Epithelial cell of proximal tubule (primary cell): ENCODE measurements at places on chromosomes 5 and 9. TPM values are rescaled to one million over a fixed set of nuclear protein-coding genes. Genes with fewer than 3 reads are reported as not detected.

MYO10 gene
- total RNA-seq: 31.5 and 32.6 TPM in 2 replicates

APBA1 gene
- 0.29 and 0.36 TPM in 2 replicates for total RNA-seq

NSG2 gene
- total RNA-seq: not detected in 2 replicates

FSTL4 gene
- total RNA-seq: not detected in 2 replicates

MAMDC4 gene
- 1.2 and 4.8 TPM in 2 replicates for total RNA-seq

SPATA31E1 gene
- total RNA-seq: not detected in 2 replicates

SPDL1 gene
- total RNA-seq: 73.2 and 92.2 TPM in 2 replicates

ANKS6 gene
- total RNA-seq: 23.8 and 28.6 TPM in 2 replicates

LCN1 gene
- total RNA-seq: not detected in 2 replicates

TRIM7 gene
- 2.7 and 14.6 TPM in 2 replicates for total RNA-seq

- no peak for DNase-seq
Observed at GRCh38 chr9:132662152-132662945, 7.4 kb downstream of the DDX31 start.

- DNase-seq: no peak
Observed at GRCh38 chr5:146646441-146646840, 130.5 kb upstream of the GPR151 start.

- no peak for DNase-seq
Observed at GRCh38 chr9:38071470-38072134, 2.6 kb upstream of the SHB start.

DNA sequence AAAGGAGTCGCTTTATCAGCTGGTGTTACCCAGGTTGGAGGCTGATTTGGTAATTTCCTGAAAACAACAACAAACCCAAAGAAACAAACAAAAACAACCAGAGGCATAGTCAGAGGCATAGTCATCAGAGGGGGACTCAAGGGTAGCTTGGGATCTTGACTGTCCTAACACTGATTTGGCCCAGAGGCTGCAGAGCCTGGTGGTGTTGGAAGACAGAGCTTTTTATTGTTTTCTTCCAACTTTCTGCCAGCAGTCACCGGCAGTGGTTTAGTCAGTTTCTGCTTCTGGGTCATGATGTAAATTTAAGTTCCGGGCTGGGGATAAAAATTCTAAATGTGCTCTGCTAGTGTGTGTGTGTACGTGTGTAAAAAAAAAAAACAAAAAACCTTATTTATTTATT is 23.5 kb upstream of the NKX2-5 start:
- DNase-seq: no peak

DNA sequence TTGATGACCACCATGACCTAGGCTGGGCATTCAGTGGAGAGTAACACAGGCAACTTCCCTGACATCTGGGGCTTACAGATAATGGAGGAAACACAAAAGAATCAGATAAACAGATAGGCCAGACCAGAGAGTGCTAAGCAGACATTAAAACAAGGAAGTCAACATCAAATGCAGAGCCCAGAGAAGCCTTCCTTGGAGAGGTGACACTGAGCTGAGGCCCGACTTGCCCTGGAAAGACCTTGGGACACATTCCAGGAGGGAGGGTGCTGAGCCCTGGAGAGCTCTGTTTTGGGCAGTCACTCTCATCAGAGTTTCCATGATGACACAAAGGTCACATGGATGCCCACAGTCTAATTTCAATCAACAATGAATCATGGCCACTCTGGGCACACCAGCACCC is 31.9 kb upstream of the C5orf58 start:
- DNase-seq: no peak

- no peak for DNase-seq
Observed at GRCh38 chr9:97979788-97980478, 3.2 kb upstream of the ANP32B start.

DNA sequence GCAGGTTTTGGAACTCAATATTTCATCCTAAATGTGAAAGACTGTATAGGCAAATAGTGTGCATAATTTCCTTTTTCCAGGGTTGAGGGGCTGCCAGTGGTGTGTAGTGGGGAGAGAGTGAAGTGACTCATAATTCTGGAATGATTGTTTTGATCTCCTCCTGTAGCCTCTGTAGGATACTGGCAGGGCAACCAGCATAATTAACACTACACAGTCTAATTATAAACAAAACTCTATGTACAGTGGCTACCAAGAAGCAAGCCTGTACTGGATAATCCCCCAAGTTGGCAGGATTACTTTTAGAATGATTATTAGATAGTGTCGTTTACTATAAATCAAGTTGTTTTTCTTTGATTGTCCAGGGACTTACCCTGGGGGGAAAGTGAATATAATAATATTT is 32.2 kb downstream of the LNPEP start:
- DNase-seq: no peak

DNA sequence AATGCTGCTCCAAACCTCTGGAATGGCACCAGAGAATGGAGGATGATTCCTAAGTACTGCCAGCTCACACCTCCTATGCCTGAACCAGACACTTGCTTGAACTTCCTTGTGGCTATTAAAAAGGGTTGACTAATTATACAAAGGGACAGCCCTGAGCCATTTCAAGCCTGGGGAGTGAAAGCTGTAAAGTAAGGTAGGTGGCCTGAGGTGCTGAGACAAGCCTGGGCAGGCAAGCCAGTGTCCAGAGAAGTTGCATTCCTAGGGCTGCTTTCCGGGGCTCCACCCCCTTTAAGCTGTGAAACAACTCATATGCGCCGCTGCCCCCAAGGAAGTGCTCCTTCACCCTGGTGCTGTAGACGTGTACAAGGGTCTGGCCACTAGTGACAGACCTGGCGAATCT is 79.9 kb upstream of the SLC1A3 start:
- no peak for DNase-seq

DNA sequence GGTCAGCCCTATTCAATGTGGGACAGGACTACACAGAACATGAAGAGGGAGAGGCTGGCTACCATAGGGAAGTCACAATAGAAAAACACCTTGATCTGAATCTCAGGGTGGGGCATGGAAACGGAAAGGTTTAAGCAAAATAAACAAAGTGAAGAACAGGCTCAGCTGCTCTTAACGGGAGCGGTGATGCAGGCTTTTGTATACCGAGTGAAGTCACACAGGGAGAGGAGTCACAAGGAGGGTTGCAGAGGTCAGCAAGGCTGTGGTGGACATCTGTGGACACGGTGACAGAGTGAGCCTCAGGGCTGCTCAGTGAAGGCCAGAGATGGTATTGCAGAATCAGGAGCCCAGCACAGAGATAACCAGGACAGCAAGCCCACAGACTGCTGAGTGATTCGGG is 30.6 kb upstream of the SEMA4D start:
- DNase-seq: no peak

DNA sequence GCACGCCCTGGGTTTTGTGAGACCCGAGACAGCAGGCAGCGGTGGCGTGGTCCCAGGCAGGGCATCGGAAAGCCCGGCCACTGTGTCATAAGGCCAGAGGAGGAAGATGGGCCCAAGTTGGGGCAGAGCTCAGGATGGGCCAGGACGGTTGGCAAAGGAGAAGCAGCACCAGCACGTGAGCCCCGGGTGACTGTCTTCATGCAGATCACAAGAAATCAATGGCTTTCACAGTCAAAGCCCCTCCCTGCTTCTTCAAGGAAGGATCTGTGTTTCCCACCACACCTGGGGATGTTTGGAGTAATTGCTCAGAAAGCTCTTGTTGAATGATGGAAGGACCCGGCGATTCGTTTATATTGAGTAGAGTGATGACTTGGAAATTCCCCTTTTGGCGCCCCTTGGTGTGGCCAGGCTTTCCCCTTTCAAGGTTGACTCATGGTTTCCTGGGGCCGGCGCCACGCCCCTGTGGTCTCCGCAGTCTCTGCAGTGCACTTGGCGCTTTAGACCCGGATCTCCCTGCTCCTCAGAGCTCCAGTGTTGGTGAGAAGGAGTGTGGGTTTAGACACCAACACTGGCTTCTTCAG is 52.1 kb downstream of the IL31RA start:
- DNase-seq: no peak

- DNase-seq: no peak
Observed at GRCh38 chr5:73746608-73747007, 120.6 kb downstream of the ARHGEF28 start.

DNA sequence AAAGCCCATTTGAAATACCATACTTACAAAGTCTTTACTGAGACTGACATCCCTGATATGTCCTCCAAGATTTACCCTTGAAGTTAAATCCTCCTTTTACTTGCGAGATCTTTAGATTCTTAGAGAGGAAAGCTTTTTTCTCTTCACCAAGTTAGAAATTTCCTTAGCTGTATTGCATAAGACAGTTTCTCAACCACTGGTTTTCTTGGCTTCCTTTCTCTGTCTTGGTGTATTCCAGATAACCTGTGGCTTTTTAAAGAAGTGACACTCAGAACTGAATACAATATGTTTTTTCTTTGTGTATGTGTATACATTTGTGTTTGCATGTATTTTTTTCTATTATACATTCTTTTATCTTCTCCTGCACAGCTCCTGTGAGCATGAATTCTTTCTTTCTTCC is 65.0 kb downstream of the SNCAIP start:
- DNase-seq: no peak

DNA sequence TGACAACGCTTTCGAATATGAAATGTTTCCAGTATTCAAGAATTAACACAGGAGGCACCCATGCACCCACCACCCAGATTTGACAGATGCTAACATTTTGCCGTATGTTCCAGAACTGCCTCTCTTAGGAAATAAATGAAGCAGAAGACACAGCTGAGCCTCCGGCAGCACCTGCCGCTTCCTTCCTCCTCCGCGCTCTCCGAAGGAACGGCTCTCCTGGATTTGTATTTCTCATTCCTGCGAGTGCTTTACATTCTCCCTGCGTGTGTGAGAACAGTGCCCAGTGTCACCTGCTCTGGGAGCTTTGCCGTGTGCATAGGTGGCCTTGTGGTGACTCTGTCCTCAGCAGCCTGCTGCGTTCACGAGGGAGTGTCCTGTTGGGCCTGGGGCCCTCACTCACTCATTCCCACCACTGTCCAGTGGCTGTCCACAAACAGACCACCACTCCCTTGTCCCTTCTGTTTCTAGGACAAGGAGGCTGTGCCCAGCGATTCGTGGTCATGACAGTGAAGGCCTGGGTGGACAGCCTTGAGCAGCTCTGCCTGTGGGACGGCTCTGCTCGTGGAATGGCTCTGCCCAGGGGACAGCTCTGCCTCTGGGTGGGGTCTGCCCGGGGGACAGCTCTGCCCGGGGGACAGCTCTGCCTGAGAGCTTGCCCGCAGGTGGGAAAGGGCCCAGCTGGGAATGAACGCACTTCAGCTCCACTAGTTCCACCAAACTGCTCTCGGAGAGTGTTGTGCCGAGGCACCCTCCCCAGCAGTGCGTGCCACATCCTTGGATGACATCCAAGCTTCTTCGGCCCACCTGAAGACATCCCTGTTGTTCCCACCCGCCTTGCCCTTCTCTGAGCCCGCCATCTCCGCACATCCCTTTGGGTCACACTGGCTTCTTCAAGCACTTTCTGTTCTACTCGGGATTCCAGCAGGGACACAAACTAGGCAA is 170.5 kb upstream of the PPP1R26 start:
- DNase-seq: no peak

DNA sequence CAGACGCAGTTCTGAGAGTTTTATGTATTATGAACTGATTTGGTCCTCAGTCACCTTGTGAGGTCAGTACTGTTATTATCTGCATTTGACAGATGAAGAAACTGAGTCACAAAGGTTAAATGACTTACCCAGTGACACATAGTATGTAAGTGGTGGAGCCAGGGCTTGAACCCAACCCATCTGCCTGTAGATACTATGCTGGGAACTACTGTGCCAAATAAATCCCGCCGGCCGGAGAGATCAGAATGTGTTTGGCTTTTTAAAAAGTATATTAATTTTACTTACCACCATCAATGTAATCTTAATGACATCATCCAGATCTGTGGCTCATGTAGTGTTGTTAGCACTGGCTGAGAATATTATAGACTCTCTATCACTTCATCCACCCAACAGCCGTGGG is 80.8 kb downstream of the ZNF618 start:
- DNase-seq: no peak

DNA sequence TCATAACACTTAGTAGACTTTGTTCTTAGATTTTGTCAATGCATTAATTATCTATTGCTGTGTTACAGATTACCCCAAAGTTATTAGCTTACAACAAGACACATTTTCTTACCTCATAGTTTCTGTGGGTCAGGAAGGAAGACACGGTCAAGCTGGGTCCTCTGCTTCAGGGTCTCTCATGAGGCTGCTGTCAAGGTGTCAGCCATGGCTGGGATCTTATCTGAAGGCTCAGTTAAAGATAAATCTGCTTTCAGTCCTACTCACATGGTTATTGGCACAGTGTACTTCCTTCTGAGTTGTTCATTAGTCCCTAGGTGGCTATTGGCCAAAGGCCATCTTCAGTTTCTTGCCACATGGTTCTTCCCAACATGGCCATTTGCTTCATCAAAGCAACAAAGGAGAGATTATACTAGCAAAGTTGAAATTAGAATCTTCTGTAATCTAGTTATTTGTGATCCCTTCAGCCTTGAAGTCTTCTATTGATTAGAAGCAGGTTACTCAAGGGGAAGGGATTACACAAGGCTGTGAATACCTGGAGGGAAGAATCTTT is 25.2 kb downstream of the TDRD7 start:
- DNase-seq: peak; percentile 7

DNA sequence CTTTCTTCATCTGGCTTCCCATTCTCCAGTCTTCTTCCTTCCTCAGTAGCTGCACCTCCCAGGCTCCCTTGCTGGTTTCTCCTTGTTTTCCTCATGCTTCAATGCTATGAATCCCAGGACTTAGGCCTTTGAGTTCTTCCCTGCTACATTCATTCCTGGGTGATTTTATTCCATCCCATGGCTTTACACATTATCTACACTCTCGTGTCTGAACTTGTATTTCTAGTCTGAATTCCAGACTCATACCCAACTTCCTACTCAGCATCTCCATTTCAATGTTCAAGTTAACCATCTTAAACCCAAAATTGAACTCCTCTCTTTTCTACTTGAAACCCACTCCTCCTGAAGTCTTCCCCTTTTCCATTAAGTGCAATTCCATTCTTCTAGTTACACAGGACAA is 20.0 kb downstream of the SLC24A2 start:
- no peak for DNase-seq

GRCh38 chr5:13673511-13673910 is 271.0 kb downstream of the DNAH5 start:
- no peak for DNase-seq

GRCh38 chr5:134227776-134228175 is 1.9 kb upstream of the PPP2CA start:
- no peak for DNase-seq

DNA sequence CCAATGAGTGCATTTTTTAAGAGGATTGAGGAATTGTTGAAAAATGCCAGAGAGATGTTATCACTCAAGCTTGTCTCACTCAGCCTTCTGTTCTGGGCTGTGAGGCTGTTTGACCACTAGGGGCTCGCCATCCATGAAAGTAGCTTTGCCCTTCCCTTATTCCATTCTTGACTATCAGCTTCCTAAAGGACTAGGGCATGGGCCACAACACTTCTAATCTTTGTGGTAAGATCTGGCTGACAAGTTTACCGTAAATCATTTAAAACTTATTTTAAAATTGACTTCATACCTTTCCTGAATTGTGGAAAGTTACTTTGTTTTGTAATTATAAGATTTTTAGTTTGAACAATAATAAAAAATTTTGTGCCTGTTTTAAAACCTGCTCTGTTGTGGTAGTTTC is 49.5 kb downstream of the TJP2 start:
- no peak for DNase-seq

GRCh38 chr5:104187656-104188055 is 625.1 kb upstream of the NUDT12 start:
- no peak for DNase-seq

GRCh38 chr5:107425541-107426031 is 245.2 kb downstream of the EFNA5 start:
- DNase-seq: peak; percentile 83

- DNase-seq: no peak
Observed at GRCh38 chr9:18333157-18333556, 140.8 kb upstream of the ADAMTSL1 start.

- DNase-seq: no peak
Observed at GRCh38 chr9:106648799-106649198, 214.2 kb upstream of the ZNF462 start.
